ENCODE measurements at places on chromosomes 2 and 18.

DNA sequence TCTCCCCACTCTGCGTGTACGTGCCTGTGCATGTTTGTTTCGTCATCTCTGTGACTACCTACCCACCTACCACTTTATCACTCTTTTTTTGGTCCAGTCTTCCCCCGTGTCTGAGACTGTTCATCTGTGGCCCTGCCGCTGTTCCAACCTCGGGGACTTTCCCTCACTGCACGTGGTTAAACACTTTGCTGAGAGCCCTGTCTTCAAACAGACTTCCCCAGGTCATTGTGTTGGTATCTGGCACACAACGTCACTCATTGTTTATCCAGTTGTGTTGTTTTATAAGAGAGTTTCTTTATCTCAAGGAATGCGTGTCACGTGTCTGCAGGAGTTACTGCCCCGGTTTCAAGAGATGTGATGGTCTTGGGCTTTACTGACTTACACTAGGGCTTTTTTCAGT lies 262.0 kb upstream of the RASGRP3 start:
- H3K4me3 ChIP-seq: no peak overlapping the region
- peaks cover 1% of the 10 kb centered on the region for H3K27me3 ChIP-seq
- no peak overlapping the region for H3K27ac ChIP-seq
- H3K36me3 ChIP-seq: no peaks in the 10 kb centered on the region
- no peak for DNase-seq

DNA sequence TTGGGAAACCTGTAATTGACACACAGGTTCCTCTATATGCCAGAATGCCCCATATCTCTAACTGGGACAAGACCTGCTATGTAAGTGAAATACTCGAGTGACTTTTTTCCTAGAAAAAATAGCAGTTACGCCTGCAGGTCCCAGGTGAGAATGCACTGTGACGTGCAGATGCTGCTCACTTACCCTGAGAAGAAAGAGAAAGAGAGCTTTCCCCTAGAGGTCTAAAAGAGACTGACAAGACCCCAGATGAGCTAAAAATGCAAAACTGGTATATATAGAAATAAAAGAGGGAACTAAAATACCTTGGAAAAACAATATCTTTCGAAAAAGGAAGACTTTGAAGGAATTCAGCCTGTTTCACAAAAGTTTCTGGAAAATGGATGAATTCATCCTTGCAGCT lies 383.0 kb upstream of the DCC start:
- H3K4me3 ChIP-seq: no peak overlapping the region
- no peak for DNase-seq
- peaks cover 3% of the 10 kb centered on the region for H3K4me1 ChIP-seq

GRCh38 chr2:3476321-3476984 lies 42.9 kb downstream of the ADI1 start:
- H3K36me3 ChIP-seq: no peaks in the 10 kb centered on the region
- H3K27me3 ChIP-seq: no peaks in the 10 kb centered on the region
- no peak overlapping the region for H3K4me3 ChIP-seq
- H3K4me1 ChIP-seq: peaks cover 11% of the 10 kb centered on the region
- DNase-seq: no peak

DNA sequence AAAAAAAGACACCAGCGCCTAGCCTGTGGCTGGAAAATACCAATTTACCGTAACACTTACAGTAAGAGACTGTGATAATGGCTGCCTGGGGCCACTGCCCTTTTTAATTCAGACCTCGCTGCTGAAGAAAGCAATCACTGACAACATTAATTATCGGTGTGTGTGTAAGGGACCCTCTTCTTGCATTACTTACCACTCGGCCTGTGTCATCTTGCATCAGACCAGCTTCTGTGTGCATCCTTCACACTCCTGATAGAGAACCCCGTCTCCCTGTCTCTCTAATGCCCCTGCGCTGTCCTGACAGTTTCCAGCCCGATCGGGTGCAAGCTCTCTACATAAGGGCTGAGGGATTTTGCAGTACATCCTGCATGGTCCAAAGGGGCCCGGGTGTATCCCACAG lies 124.4 kb downstream of the ZNF516 start:
- H3K36me3 ChIP-seq: peaks cover 14% of the 10 kb centered on the region
- DNase-seq: no peak
- no peak overlapping the region for H3K4me3 ChIP-seq
- no peak overlapping the region for H3K27ac ChIP-seq
- peaks cover 7% of the 10 kb centered on the region for H3K27me3 ChIP-seq
- peaks cover 43% of the 10 kb centered on the region for H3K4me1 ChIP-seq

GRCh38 chr18:2825613-2826175 lies 21.1 kb upstream of the EMILIN2 start:
- H3K4me3 ChIP-seq: no peak overlapping the region
- H3K4me1 ChIP-seq: no peaks in the 10 kb centered on the region
- no peak overlapping the region for H3K27ac ChIP-seq
- DNase-seq: no peak
- H3K27me3 ChIP-seq: no peaks in the 10 kb centered on the region
- H3K36me3 ChIP-seq: no peaks in the 10 kb centered on the region

DNA sequence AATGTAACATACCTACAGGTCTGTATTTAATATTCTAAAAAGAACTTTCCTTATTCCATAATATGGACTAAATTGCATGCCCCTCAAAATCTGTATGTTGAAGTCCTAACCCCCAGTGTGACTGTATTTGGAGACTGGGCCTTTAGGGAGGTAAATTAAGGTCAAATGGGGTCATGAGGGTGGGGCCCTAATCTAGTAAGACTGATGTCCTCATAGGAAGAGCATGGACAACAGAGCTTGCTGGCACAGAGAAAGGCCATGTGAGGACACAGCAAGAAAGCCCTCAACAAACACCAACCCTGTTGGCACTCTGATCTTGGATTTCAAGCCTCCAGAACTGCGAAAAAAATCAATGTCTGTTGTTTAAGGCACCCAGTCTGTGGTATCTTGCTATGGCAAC lies 18.6 kb downstream of the SF3B1 start:
- H3K27ac ChIP-seq: no peak overlapping the region
- H3K4me1 ChIP-seq: no peaks in the 10 kb centered on the region
- no peak overlapping the region for H3K4me3 ChIP-seq

GRCh38 chr2:121890041-121890440 lies 134.6 kb downstream of the TSN start:
- H3K27me3 ChIP-seq: peaks cover 4% of the 10 kb centered on the region
- peaks cover 3% of the 10 kb centered on the region for H3K4me1 ChIP-seq
- H3K36me3 ChIP-seq: peaks cover 12% of the 10 kb centered on the region
- DNase-seq: no peak
- H3K27ac ChIP-seq: no peak overlapping the region

DNA sequence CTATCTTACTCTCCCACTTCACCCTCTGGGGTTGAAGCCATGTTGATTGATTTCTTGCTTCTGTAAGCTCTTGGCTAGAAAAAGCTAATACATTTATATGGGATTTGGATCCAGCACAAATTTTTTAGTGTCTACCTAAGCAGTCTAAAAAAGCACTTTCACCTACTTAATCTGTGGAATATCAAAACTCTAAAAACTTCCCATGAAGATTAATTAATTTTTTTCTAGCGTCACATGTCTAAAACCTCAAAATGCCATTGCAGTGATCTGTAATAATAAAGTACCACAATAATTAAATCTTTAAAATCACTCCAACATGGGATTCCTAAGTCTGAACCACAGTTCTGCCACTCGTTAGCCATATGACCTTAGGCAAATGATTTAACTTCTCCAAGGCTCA lies 180.1 kb downstream of the EN1 start:
- no peaks in the 10 kb centered on the region for H3K36me3 ChIP-seq
- no peaks in the 10 kb centered on the region for H3K27me3 ChIP-seq
- H3K4me1 ChIP-seq: no peaks in the 10 kb centered on the region
- no peak overlapping the region for H3K27ac ChIP-seq
- DNase-seq: no peak

DNA sequence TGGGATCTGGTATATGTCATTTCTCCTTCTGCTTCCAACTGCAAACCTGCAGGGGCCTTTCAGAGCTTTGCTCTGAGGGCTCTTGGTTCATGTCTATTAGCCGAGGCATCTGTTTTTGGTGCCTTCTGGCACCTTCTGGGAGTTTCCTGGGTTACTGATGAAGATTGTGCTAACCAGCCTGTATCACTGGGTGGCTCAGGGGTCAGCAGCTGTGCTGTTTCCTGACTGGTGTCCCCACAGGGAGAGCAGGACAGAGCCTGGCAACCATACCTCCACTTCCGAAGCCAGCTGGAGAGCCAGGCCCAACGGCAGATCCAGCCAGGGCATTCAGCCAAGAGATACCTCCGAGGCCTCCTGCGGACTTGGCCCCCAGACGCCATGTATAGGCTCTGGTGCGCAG lies 17.5 kb downstream of the KIAA2012 start:
- H3K4me1 ChIP-seq: peaks cover 19% of the 10 kb centered on the region
- peaks cover 9% of the 10 kb centered on the region for H3K27me3 ChIP-seq
- peak overlapping the region; percentile 12 for H3K27ac ChIP-seq
- H3K4me3 ChIP-seq: no peak overlapping the region
- peak; percentile 55 for DNase-seq

DNA sequence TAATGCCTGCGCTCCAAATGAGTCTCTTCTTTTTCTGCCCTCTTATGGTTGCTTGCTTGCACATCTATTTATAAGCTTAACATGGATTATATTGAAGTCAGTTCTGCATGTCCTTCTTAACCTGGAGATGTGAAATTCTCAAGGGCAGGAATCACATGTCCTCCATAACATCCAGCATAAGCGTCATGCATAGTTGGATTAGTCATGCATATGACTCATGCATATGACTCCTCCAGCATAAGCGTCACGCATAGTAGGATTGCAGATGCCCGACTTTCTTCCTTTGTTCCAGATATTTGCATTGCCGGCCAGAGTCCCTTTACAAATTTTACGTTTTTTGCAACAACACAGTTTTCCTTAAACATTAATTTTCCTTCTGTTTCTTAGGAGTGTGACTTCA lies 308.6 kb downstream of the TGIF1 start:
- no peaks in the 10 kb centered on the region for H3K36me3 ChIP-seq
- H3K27ac ChIP-seq: no peak overlapping the region
- no peak for DNase-seq
- no peak overlapping the region for H3K4me3 ChIP-seq
- H3K27me3 ChIP-seq: peaks cover 1% of the 10 kb centered on the region
- no peaks in the 10 kb centered on the region for H3K4me1 ChIP-seq

Data from glutamatergic neuron (in vitro differentiated cells).